ENCODE measurements at places on chromosomes 5 and 9.

GRCh38 chr5:38473008-38473407 lies 83.4 kb downstream of the LIFR start:
- no peak for DNase-seq

DNA sequence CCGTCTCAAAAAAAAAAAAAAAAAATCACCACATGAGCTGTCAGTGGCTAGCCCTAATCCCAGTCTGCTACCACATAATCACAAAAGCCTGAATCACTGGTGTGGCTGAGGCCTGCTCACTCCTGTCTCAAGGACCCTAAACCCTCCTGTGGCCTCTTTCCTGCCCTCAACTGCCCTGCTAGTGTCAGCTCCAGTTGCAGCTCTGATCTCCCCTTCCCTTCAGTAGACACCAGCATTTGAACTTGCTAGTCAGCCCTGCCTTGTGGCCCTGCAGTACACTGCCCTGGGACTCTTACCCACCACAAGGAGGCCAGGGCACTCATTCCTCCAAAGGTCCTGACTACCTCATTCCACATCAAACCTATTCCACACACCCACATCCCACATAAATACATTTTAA lies 9.5 kb upstream of the P4HA2 start:
- no peak for DNase-seq

DNA sequence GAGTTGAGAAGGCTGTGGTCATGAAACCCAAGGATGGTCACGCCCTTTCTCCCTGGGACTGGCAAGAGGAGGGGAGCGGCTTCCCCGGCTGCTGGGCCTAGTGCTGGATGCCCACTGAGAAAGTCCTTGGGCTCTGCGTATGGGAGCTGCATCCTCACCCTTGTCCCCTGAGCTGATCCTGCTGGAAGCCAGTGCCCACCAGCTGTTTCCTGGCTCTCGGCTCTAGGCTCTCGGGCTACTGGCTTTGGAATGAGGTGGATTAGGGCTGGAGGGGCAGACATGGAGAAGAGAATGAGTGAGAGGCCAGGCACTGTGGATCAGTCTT lies 149.3 kb upstream of the PPP1R26 start:
- no peak for DNase-seq

GRCh38 chr9:129339539-129340157 lies 161.6 kb upstream of the IER5L start:
- DNase-seq, result no peak

DNA sequence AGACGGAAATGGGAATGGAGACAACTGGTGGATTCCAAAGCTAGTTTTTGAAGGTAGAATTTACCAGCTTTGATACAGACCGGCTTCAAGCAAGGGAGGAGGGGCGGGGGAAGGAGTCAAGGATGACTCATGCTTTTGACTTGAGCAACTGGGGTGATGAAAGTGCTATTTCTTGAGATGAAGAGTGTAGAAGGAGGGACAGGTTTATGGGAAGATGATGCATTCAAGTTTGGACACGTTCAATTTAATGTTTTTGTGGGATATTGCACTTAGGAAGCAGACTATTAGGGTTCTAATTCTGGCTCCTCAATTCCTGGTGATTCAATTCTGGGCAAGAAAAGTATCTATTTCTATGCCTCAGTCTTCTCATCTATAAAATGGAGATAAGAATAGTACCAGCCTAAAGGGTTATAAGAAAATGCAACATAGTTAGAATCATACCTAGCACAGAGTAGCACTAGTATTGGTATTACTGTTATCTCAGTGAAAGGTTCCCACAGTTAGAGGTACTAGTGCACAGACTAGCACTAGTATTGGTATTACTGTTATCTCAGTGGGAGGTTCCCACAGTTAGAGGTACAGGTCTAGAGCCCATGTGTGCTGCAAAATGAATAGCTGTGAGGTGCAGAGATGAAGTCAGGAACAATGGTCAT lies 4.6 kb downstream of the NIPAL4 start:
- DNase-seq, result peak; percentile 64
